ENCODE measurements at places on chromosomes 4 and X. TPM values are rescaled to one million over a fixed set of nuclear protein-coding genes. Genes with fewer than 3 reads are reported as not detected.

The EFHC2 gene
- total RNA-seq = 0.11 TPM

The CABS1 gene
- not detected for total RNA-seq

The PAGE5 gene
- not detected for total RNA-seq

The RAI2 gene
- 3.2 TPM for total RNA-seq

The SLC4A4 gene
- total RNA-seq = 3.3 TPM

The NLGN4X gene
- total RNA-seq = 0.13 TPM

The SYN1 gene
- 7.0 TPM for total RNA-seq

The BMPR1B gene
- 7.7 TPM for total RNA-seq

The TBC1D9 gene
- 4.6 TPM for total RNA-seq

The VCX3A gene
- not detected for total RNA-seq

The SPIN2B gene
- 6.5 TPM for total RNA-seq

The ITM2A gene
- total RNA-seq = 31.8 TPM

The TRIM2 gene
- total RNA-seq = 5.1 TPM

The TRIM75 gene
- not detected for total RNA-seq

The C4orf51 gene
- total RNA-seq = not detected

The TCEAL5 gene
- not detected for total RNA-seq

The ADH1C gene
- 3.2 TPM for total RNA-seq

The PAGE4 gene
- total RNA-seq = not detected

The ADH1A gene
- 0.30 TPM for total RNA-seq

The ADH4 gene
- total RNA-seq = 0.46 TPM

DNA sequence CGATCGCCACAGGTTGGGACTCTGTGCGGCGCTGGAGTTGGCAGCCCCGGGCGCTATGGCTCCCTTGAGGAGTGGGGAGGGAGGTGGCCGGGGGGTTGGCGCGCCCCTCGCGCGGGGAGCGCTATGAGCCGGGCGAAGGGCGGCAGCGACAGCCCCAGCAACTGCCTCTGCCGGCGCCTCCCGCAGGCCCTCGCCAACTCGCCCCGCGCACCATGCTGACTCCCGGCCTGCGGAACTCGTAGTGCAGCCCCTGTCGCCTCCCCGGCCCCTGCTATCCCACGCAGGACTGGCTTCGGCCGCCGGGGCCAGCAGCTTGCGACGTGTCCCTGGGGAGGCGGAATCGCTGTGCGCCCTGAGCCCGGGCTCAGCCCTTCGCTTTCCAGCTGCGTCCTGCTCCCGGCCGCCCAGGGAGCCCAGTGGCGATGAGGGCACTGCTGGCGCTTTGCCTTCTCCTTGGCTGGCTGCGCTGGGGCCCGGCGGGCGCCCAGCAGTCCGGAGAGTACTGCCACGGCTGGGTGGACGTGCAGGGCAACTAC lies 415 bp downstream of the SHISA3 start:
- no peak for DNase-seq

GRCh38 chr4:3136454-3136853 lies 62.0 kb downstream of the HTT start:
- DNase-seq = no peak

DNA sequence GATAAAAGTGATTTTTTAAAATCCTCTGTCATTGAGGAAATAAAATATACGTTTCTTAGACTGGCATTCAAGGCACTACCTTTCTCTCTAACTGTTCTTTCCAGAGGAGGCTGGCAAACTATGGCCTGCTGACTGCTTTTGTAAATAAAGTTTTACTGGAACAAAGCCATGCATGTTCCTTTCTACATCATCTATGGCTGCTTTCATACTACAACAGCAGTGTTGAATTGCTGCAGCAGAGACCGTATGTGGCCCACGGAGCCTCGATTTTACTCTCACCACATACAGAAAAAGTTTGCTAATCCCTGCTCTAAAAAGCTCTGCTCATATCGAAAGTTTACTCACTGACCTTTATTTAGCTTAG lies 20.2 kb downstream of the SETD7 start:
- DNase-seq = no peak

- DNase-seq = no peak
These were observed 45.0 kb downstream of the CHRDL1 start for GRCh38 chrX:110750526-110751189.

DNA sequence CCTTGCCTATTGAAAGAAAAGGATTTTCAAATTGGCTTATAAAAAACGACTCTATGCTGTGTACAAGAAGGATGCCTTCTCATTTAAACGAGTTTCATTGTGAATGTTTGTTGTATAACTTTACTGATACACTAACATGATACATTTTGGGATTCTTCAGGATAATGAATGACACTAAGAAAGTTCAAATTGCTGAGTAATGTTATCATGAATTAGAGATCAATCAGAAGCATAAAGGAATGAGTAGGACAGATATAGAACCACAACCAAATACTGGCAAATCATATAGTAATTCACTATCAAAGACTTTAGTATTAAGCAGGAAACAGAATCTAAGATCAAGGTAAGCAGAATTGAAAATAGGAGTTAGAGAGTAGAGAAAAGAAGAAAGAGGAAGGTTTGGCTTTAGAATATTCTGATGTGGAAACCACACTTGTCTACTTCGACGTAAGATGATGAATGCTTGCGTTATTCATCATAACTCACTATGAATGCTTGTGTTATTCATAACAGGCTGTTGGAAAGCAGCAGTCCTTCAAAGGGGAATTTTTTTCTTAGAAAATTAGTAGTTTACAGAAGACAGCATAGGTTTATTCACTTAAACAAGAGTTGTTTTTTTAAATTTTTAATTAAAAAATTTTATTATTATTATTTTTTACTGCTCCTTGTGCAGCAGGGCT lies 13.4 kb downstream of the CCDC158 start:
- no peak for DNase-seq

DNA sequence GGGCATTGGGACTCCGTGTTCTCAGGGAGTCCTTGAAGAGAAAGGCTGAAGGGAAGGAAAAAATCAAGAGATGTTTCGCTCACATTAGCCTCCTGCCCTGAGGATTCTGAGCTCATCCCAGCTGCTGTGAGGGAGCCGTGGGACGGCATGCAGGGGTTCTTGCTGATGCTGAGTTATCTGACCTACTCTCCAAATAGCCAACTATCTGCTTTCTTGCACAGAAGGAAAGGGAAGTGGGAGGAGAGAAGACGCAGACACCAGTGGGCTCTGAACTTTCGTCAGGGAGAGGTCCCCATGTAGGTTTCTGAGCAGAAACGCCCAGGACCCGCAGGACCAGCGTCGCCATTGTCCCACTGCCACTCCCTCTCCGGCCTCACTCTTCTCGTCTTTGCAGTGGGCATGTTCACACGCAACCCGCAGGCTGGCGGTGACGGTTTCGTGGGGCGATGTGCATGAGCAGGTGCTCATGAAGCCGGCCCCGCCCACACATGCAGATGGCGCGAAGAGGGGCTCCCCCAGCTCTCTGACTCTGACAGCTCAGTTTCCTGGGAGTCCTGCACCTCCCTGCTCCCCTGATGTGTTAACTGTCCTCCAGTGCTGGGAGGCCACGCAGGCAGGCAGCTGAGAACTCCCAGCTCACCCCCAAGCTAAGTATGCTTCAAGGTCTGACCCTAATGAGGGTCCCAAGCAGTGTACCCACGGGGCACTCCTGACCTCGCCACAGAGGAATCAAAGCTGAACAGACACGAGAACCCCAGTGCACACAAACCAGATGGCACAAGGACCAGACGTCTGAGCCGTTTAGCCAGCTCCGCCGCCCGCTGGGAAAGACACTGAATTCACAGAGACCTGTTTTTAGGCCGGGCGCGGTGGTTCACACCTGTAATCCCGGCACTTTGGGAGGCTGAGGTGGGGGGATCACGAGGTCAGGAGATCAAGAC lies 13.6 kb upstream of the ABLIM2 start:
- DNase-seq = no peak

GRCh38 chr4:8503801-8504200 lies 63.2 kb downstream of the TRMT44 start:
- DNase-seq = no peak

DNA sequence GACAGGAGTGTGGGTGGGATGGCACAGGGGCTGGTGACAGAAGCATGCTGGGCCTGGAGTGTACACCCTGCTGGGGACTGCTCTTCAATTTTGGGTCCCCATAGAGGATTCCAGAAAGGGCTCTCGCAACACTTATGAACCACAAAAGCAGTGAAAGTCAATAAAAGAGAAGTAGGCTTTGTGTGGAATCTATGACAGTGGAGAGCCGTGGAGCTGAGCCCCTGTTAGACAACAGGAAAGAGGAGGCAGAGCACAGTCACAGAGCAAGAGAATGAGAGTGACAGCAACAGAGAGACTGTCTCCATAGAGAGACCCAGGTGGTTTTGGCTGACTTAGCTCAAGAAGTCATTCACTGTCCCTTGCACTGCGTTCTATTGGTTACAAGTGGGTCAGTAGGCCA lies 135.1 kb upstream of the ATP6AP2 start:
- DNase-seq = no peak

DNA sequence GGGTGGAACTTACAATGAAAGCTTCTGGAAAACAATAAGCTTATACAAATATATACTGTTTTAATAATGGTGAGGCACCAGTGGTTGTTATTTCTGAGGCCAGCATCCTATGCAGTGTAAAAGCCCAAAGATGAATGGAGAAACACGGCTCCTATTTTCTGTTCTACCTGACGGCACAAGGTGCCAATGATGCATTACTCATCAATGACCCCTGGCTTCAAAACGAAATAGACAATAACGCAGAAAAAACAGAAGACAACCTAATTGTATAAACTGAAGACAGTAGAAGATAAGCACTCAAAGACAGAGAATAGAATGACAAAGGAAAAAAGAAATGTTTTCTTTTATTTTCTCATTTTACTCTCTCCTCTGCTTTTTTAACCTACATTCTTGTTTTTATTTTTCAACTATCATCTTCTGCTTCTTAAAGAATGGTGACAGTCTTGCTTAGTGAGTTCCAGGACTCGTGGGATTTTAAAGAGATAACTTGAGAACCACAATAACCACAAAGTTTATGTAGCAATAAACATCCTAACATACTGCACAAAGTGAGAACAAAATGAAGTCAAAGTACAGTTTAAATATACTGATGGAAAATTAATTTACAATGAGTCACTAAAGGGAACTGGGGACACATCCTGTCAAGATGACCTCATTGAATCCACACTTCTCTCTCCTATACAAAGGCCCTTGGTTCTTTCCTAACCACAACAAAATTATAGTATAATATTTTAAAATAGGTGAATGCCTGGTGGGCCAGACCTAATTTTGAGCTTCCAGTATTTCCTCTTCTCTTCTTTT lies 169.8 kb downstream of the BTC start:
- DNase-seq = no peak

GRCh38 chrX:148049441-148049840 lies 68.3 kb downstream of the FMR1NB start:
- no peak for DNase-seq

GRCh38 chrX:14819769-14820168 lies 53.1 kb downstream of the FANCB start:
- no peak for DNase-seq

- DNase-seq = no peak
These were observed 152.1 kb upstream of the VCX start for GRCh38 chrX:7690842-7691241.

- no peak for DNase-seq
These were observed 19.6 kb downstream of the MND1 start for GRCh38 chr4:153364061-153364460.

- DNase-seq = peak; percentile 68
These were observed 1.9 kb downstream of the ARHGAP10 start for GRCh38 chr4:147733716-147734344.

- DNase-seq = no peak
These were observed 360.3 kb upstream of the CXorf51B start for GRCh38 chrX:146449243-146449642.

GRCh38 chr4:8278421-8279287 lies 9.1 kb downstream of the HTRA3 start:
- DNase-seq = peak; percentile 65

DNA sequence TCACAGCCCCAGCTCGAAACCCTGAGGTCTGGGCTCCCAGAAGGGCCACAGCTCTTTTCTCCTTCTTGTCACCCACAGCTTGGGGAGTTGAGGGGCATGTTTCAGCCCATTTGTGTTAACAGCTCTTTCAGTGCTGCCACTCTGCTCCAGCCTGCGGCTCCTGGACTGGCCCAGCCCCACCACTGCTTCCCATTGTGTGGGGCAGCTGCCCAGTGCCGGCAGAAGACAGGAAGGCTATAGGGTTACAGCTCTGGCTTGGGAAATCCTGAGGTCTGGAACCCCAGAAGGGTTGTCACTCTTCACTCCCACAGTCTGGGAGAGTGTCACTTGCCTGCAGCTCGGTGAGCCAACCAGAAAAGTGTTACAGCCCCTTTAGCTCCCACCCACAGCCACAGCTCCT lies 7.0 kb upstream of the HNRNPD start:
- peak; percentile 17 for DNase-seq

- no peak for DNase-seq
These were observed at the start of gene SHROOM2 for GRCh38 chrX:9785944-9786797. Gene SHROOM2 (plus strand): TSS chrX:9786429. CDS start chrX:9786546, 117 bp downstream.

DNA sequence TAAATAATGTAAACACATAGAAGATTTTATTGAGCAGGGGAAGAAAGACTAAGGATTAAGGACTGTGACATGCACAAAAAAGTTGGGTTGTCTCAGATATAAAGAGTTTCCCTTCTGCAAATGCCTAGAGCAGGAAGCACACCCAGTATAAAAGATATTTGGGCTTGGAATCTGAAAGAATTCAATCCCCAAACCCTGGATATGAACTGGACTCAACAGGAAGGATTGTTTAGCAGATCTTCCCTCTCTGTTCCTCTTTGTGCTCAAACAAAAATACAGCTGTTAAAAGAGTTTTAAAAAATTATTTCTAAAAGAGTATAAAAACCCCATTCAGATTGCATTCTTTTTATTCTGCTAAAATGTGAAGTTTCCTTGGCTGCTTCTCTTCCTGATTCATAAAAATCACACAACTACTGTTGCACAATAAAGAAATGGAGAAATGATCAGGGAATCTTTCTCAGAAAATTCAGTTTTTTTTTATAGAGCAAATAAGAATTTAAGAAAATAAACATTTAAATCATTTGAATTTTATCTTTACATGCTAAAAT lies 71.4 kb downstream of the PDLIM5 start:
- DNase-seq = no peak

GRCh38 chr4:166882221-166882620 lies 352.1 kb downstream of the SPOCK3 start:
- DNase-seq = no peak

DNA sequence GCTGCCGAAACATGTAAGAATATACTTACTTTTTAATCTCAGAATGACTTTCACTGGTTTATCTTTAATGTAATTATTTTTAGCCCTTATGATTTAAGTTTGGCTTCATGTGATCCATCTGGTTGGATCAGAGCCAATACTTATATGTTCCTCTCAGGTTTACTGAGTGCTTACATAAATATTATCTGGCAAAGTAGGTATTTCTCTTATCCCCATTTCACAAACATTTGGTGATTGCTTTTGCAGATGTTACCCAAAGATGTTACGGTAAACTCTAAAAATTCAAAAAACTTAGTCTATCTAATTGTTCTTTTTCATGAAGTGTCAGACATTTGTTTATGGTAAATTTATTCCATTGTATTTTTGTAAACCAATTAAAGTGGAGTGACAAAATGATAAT lies 115.0 kb upstream of the TLL1 start:
- no peak for DNase-seq

DNA sequence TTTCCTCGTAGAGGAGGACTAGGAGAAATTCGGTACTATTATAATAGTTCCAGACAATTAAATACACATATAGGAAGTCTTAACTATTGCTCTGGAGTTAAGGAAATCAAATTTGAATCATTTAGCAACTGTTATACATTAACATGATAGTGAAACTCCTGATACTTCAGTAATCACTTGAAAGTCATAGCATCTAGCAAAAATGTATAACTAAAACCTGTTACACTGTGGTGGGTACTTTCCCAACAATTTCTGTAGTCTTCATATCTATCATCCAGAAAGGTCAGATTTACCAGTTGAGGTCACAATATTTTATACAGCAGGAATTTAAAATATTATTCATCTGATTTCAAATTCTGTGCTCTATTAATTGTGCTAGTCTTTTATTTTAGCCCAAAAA lies 669.6 kb upstream of the PCDH10 start:
- DNase-seq = no peak
